HEK293T (cell line): ENCODE measurements at places on chromosomes 16 and 17.

GRCh38 chr16:18050777-18051176 is 285.8 kb downstream of the NPIPA8 start:
- DNase-seq, result no peak

GRCh38 chr17:77755410-77755963 is 203.0 kb upstream of the TNRC6C start:
- no peak for DNase-seq

- DNase-seq, result no peak
These were observed 483.5 kb downstream of the CDH13 start for GRCh38 chr16:83110269-83110668.

- no peak for DNase-seq
These were observed 33.8 kb upstream of the CMIP start for GRCh38 chr16:81410643-81411293.

DNA sequence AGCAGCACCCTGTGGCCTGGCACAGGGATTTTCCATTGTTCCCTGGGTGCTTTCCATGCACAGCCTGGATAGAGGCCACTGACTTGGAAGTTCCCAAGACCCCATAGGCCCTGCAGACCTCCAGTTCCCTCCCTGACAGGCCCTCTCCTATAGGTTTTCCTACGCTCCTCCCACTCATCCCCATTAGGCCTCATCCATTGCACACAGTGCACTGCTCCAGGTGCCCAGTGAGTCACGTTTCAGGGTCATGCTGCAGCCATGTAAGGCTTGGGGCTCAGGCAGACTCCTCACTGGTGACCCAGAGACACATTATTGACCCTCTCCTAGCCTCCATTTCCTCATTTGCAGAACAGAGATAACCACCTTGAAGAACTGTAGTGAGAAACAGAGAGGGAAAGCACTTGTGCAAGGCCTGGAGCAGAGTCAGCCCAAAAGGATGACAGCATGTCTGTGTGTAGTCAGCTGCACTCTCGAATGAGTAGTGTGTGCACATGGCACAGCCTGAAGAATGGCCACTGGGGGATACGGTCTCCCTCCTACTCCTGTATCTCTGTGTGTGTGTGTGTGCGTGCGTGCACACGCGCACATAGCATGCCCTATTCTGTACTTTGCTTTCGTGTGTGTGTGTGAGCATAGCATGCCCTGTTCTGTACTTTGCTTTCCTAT is 26.8 kb downstream of the DRC3 start:
- DNase-seq, result no peak

- no peak for DNase-seq
These were observed 6.2 kb upstream of the HEXIM2 start for GRCh38 chr17:45155483-45155882.

- no peak for DNase-seq
These were observed 76.3 kb downstream of the USP31 start for GRCh38 chr16:23072769-23073549.

- no peak for DNase-seq
These were observed 91.0 kb downstream of the SPACA3 start for GRCh38 chr17:33082529-33083173.

DNA sequence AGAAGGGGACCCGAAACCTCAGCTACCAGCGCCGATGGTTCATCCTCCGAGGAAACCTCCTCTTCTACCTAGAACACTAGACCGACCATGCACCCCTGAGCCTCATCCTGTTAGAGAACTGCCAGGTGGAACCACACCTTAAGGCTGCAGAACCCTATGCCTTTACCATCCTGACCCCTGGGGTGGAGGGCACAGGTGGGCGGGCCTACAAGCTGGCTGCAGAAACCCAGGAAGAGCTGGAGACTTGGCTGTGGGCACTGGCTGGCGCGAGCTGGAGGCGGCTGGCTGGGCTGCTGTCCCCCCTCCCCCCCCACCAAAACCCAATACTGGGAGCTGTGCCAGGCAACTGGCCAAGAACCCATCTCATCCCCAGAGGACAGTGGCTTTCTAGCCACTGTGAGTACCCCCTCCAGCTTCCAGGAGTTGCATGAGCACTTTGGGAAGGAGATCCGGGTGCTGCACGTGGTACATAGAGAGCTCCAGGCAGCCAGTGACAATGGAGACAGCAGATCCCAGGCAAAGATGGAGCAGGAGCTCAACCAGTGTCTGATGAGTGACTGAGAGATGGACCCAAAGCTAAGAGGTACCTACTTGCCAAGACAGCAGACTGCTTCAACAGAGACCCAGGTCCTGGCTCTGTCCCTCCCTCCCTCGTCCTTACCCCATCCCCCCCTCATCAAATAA is 1.4 kb upstream of the CD2BP2 start:
- no peak for DNase-seq
